ENCODE measurements at places on chromosomes 4 and X.

- no peak for DNase-seq
These were observed 7.1 kb downstream of the FAT4 start for GRCh38 chr4:125321709-125322365.

DNA sequence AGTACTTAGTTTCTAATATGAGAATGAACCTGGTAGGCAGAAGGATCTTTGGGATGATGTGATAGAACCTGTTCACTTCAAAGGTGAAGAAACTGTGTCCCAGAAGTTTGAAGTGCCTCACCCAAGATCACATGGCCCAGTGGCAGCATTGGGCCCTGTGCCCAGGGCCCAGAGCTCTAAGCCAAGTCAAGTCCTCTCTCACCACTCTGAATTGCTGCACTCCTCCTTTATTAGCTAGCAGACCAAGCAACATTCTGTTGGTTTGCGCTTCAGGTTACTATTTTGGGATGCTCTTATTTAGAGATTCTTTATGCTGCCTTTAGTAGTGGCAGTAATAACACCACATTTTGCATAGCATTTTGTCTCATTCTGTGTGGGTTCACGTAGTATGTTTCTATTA is 82.7 kb downstream of the PARM1 start:
- no peak for DNase-seq

- DNase-seq = no peak
These were observed 206.8 kb upstream of the HAND2 start for GRCh38 chr4:173736840-173737239.

DNA sequence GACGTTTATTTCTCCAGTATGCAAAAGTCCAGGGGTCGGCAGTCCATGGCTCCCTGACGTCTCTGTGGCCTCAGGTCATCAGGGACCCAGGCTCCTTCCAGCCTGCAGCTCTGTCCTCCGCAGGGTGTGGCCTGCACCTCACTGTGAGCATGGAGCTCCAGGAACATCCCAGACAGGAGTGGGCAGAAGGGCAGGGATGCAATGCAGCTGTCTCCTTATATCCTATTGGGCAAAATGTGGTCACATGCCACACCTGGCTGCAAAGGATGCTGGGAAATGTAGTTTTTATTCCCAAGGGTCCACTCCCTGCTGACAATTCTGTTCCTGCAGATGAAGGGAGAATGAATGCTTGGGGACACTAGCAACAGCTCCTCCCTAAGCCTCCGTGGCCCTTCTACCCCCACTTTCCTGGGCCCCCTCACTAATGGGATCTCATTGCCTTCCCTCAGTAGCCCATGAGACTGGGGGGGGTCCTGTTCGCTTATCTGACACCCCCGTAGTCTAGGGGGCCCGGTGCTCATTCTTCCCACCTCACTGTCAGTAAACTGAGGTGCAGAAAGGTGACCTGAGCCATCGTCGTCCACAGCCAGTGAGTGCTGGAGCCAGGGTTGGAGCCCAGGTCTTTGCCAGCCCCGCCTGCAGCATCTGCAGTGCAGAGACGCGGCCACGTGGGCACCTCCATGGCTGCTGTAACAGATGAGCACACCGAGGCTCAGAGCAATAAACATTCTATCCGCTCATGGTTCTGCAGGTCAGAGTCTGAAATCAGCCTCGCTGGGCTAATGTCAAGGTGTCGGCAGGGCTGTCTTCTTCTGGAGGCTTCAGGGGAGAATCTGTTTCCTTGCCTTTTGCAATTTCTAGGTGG is 5.9 kb upstream of the GRPEL1 start:
- no peak for DNase-seq

GRCh38 chr4:89746377-89746776 is 90.6 kb downstream of the SNCA start:
- DNase-seq = no peak

- DNase-seq = no peak
These were observed 251.8 kb upstream of the GALNTL6 start for GRCh38 chr4:171561419-171561818.

DNA sequence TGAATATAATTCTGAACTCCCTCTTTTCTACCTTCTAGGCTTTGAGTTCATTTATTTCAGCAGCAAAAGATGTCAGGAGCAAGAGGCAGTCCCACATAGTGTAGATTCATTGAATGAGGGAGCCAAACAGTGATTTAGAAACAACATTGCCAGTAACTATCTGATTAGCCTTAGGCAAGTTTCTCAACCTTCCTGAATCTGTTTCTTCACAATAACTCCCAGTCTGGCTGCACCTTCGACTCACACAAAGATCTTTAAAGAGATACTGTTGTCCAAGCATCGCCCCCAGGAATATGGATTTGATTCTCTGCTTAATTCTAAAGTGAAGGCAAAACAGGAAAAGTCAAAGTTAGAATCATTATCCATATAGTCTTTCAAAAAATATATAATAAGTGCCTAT is 1026.2 kb downstream of the DMD start:
- no peak for DNase-seq

DNA sequence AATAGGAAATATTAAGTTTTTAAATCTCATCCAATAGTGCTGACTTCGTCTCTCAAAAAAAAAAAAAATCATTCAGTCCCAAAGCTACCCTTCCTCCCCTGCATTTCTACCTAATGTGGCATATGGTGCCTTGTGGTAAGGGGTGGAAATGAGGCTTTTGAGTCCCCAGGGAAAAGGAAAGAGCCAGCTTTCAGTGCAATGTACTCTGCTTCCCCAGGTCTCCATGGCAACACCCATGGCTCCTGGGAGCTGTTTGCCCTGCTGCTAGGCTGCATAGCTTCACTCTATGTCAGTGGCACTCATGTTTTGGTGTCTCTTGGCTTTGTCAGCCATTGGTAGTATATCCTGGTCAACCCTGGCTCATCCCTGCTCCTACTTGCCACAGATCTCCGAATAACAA is 175.9 kb downstream of the SLC39A8 start:
- no peak for DNase-seq

- DNase-seq = no peak
These were observed 139.2 kb downstream of the NSUN7 start for GRCh38 chr4:40888933-40889332.

DNA sequence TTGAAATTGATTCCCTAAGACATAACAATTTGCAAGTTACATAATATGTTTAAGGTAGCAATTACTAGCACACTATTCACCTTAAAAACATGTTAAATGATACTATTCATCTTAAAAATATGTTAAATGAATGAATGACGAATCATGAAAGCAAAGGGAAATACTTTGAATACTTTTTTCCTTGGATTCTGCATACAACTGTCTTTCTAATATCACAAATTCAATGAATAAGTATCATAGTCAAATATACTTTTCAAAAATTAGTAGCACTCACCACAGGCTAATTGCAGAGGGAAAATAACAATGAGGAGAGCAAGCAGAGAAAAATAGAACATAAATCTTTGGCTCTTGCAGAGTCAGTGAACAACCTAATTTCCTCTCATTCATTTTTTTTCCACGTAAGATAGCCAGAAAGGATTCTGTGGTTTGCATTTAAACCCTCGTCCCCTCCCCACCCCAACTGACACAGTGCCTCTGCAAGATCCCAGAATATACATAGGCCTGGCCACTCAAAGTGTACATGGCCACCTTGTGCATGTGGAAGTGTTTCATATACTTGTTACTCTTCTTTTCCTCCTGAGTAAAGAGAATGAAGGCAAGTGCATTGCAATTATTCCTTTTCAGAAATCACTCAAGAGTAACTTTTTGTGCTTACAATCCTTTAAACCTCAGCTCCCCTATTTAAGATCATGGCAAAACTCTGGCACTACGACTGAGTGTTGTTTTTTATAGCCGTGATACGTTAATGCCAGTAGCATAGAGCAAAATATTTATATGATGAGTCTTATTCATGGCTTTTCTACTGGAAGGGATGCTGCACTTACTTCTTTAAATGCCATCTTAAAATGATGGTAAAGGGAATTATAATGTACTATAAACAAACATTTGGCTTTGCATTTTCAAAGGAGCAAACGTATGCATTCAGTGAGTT is 236.4 kb downstream of the PDGFC start:
- DNase-seq = no peak
